ENCODE measurements at places on chromosomes 12 and 14.

GRCh38 chr12:27366621-27367020 lies 34.0 kb downstream of the BMAL2 start:
- no peak for DNase-seq

GRCh38 chr12:28870839-28871440 lies 278.1 kb upstream of the FAR2 start:
- no peak for DNase-seq

- DNase-seq, result no peak
Observed at GRCh38 chr14:24315807-24316596, 4.7 kb downstream of the LTB4R start.

GRCh38 chr12:130288691-130289090 lies 49.0 kb upstream of the PIWIL1 start:
- no peak for DNase-seq

DNA sequence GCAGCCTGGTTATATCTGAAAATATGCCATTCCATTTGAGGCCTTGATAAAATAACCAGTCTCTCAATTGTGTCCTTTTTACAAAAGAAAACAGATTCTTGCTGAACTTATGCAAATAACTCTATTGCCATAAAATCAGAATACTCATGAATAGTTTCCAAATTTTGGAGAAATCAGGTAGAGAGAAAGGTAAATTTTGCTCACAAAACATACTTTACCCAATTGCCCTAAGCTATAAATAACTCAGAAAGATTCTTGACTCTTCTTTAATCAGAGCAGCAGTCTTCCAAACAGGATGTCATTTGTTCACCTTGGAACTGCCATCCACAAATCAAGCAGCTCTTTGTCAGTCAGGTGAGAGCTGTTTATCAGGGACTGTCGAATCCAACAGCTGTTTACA lies 12.6 kb downstream of the ZNF26 start:
- no peak for DNase-seq

GRCh38 chr12:62933220-62933601 lies 1.7 kb downstream of the PPM1H start:
- DNase-seq, result peak; percentile 57

GRCh38 chr14:73945159-73945670 lies 4.7 kb downstream of the FAM161B start:
- DNase-seq, result no peak

DNA sequence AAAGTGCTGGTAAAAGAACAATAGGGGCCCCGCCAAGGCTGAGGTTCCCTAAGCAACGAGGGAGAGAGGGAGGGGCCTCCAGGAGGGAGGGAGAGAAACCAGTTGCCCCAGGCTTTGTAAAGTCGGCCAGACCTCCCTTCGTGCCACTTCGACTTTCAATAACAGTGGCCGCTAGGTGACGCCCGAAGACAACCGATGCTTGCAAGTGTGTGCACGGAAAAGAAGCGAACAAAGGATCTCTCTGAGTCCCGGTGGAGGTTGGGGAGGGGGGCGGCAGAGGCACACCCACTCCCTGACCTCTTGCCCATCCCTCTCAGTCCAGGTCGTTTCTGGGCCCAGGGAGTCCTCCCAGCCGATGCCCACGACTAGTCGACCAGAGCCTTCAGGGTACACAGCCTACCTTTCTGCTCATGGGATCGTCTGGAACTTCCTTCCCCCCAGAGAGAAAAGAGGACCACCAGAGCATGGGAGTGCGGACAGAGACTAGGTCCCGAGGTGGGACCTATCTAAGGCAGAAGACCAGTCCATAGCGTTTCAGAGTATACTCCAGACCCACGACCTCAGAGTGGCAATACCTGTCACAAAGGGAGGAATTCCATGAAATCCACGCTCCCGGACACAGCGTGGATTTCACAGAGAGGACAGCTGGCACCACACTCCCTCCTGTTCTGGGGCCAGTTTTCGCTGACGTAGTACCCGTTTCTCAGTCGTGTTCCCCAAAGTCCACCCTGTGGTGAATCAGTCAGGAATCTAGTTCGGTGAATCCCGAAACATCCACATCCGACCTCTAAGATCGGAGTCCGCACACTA lies 262.7 kb upstream of the ALG10B start:
- DNase-seq, result no peak

DNA sequence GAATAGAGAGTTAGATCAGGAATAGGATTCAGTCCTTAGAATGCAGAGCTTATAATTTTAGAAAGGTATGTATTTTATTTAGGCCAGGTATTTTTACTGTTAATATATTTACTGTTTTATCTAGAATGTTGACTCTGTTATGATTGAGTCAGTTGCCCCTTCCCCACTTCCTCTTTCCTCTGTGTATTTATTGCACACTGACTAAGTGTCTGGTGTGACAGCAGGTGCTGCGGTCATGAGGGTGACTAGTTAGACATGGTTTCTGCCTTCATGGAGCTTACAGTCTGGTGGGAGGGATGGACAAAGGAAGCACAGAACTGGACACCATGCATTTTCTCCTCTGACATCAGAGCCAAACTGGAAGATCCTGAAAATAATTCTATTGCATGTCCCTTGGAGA lies 159.8 kb downstream of the CACNA1C start:
- no peak for DNase-seq

DNA sequence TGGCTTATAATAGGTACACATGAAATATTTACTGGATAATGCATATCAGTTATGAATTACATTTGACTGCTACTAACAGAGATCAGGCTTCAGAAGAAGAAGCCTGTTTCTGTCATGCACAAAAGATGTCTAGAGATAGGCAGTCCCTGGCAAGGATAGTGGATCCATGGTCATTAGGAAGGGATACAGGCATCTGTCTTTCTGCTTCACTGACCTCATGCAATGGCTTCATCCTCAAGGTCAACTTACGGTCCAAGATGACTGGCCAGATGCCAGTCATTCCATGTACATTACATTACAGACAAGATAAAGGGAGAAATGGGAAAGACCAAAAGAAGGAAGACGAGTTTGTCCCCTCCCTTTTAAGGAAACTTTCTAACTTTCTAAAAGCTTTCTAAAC lies 94.0 kb downstream of the NUAK1 start:
- no peak for DNase-seq

GRCh38 chr12:1740161-1740948 lies 49.5 kb downstream of the ADIPOR2 start:
- DNase-seq, result no peak

GRCh38 chr12:51186465-51187085 lies 13.6 kb upstream of the TFCP2 start:
- DNase-seq, result no peak

Data from iPS DF 19.7 (cell line).